ENCODE measurements at places on chromosomes 16 and 17.

- DNase-seq = no peak
Observed at GRCh38 chr17:4476017-4476416, 22.7 kb upstream of the SPNS2 start.

DNA sequence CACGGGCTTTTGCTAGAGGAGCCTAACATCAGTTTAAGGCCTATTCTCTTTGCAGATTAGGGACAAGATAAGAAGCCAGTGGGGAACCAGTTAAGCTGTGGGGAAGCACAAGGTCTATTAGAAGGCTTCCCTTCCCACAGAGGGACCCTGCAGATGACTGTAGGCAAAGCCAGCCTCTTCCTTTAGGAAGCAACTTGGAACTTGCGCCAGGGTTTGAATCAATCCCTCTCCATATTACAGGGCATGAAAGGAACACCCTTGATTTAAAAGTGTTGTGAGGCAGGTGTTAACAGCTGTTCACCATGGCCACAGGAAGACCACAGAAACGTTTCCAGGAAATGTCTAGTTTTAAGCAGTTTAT is 77.3 kb downstream of the RPTOR start:
- no peak for DNase-seq

DNA sequence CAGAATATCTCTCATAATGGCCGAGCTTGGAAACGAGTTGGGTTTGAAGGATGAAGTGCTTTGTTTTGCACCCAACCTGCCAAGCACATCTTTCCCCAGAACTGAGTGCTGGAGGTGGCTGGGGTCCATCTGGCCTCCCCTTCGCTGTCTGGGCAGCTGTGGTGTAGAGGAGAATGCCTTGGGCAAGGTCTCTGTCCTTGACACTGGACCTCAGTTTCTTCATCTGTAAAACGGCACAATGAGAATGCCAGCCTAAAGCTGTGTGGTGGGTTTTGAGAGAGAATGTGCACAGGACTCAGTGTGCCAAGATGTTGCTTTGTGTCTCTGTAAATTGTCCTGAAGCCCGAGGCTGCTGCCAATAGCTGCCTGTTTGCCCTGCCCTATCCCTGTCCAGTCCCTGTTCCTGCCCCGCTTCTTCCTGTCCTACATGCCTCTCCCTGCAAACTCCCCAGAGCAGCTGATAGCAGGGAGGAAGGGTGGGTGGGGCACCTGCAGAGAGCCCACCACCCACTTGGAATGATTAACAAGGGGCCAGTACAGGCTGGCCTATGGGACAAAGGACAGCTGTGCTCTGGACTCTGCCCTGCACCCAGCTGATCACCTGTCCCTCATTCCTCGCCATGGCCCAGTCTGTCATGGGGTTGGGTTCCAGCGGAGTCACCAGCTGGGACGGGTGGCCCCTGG is 15.3 kb downstream of the LASP1 start:
- DNase-seq = no peak

DNA sequence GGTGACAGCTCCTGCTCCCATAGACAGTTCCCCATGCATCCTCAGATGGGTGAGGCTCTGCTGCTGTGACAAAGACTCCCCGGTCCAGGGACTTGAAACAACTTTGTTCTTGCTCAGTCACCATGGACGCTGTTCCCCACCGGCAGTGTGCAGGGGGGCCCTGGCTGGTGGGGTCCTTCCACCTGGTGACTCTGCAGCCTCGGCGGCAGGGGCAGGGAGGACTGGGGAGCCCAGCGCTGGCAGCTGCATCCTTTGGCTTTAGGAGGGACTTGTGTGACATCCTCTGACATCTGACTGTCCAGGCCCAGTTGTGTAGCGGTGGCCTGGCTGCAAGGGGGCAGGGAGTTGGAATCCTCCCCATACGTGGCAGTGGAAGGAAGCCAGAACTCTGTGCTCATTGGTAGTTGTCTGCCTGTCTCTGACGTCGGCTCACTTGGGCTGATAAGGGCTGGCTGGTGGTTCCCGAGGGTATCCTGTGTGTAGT is 107.3 kb downstream of the CMIP start:
- no peak for DNase-seq

GRCh38 chr16:12729448-12729847 is 74.2 kb downstream of the CPPED1 start:
- no peak for DNase-seq

DNA sequence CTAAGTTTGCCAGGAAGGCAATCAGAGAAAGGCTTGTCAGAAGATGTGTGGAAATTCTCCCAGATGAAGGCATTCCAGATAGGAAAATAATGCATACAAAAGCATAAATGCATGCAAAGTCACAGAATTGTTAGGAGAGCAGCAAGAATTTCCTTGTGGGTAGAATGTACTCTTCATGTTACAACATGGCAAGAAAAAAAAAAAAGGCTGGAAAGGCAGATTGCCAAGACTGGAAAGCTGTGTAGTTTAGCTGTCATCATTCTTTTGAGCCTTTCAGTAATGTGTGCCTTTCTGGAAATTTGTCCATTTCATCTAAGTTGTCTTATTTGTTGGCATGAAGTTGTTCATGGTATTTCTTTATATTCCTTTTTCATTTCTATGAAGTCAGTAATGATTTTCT is 71.0 kb upstream of the EFCAB3 start:
- DNase-seq = no peak

DNA sequence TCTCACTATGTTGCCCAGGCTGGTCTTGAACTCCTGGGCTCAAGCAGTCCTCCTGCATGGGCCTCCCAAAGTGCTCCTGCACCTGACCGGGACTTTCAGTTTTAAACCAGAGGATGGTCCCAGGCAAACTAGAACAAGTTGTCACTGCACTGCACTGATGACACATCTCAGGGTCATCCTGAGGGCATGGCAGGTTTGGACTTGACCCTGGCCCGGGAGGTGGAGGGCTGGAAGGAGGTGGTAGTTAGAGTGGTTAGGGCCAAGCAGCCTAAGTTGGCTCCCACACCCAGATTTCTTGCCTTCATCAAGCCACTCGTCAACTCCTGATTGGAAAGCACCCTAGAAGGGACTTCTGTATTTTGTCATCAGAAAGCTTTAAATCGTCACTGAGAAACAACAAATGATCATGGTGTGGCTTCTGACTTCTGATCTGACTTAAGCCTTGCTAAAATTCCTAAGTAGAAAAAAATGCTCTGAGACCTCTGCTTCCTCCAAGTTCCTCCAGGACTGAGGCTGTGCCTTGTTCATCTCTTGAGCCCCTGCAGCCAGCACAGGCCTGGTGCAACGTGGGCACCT is 43.5 kb downstream of the EMP2 start:
- no peak for DNase-seq

DNA sequence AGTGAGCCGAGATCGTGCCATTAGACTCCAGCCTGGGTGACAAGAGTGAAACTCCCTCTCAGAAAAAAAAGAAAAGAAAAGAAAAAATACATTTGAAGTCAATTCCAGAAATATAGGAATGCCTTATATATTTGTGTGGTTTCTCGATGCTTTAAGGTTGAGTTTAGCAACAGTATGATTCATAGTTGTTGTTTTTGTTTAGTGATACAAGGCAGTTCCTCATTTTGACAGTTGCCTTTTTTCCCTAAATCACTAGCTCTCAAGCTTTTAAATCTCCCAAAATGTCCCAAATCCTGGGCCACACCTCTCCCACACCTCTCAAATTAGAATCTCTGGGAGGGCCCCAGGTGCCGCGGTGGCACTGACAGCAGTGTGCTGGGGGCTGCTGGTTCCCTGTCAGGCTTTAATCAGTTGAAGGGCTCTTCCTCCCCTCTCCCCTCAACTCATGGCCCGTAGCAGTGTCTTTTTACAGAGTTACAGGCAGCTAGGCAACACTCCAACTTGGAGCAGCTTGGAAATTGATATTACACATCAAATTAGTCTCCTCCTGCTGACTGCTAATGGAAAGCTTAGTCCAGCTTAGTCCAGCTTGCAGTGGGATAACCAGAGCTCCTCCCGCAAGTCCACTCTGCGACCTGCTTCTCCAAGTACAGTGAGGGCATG is 58.4 kb downstream of the EPN2 start:
- peak; percentile 82 for DNase-seq

DNA sequence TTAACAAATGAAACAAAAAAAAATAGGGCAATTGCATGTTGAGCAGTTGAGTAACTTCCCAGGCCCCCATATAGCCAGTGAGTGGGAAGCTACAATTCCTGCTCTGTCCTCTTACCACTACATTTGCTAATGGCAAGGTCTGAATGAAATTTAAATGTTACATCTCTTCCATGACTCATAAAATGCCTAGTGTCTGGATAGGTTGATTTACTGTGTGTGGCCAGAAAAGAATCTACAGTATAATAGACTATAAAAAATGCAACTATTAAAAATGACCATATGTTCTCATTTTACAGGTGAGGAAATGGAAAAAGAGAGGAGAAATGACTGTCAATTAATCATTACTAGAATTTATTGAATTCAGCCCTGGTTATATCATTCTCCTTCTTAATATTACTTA is 1199.3 kb downstream of the CDH11 start:
- no peak for DNase-seq

All from right lung (tissue), 10 donors.